ENCODE measurements at places on chromosomes 2 and 18. TPM values are rescaled to one million over a fixed set of nuclear protein-coding genes. Genes with fewer than 3 reads are reported as not detected.

DNA sequence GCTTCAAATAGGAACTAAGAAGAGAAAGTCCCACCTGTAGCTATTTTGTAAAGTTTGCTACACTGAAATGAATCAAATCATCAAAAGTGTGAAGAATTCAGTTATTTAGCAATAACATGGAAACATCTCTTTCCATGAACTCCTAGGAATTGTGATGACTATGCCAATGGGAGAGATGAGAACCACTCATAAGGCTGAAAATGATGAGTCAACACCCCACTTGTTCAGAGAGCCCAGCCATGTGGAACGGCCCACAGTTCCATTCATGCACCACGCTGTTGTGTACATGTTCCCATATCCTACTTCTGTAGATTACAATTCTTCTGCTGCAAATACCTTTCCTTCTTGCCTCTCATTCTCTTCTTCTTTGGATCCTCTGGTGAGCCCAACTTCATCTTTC, 645.5 kb upstream of the ID2 start:
- no peak for DNase-seq

DNA sequence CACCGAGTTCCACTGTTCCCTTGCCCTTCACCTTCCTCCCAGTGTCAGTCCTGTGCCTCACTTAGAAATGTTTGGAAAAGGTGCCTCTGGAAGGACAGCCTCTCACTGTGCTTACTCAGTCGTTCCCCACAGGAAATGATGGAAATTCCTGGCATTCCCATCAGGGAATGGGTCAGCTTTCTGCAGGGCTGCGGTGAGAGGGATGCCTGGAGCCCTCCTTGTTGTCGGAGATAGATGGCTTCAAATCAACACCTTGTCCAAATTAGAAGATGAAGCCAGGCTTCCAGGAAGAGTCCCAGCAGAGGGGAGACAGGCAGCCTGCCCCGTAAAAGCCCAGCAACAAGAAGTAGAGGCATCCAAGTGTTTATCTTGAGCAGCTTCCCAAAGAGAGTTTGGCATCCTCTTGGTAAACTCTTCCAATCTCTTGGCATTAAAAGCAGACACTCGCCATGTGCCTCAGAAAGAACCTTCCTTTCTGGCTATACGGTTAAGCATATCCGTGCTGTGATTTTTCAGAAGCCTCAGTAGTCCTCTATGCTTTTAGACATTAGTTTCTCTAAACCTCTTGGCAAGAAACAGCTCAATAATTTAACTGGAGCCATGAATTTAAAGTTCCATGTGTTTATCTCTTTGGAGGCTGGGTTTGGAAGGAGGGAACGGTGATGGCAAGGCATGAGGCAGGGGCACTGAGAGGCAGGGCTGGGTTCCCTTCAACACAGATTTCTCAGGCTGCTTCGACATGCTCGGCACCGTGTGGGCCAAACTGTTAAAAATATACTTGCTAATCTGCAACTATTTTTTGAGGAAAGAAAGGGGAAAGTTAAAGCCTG, 25.1 kb downstream of the COLEC12 start:
- DNase-seq = no peak

GRCh38 chr2:45943219-45944044, 292.0 kb downstream of the PRKCE start:
- no peak for DNase-seq

DNA sequence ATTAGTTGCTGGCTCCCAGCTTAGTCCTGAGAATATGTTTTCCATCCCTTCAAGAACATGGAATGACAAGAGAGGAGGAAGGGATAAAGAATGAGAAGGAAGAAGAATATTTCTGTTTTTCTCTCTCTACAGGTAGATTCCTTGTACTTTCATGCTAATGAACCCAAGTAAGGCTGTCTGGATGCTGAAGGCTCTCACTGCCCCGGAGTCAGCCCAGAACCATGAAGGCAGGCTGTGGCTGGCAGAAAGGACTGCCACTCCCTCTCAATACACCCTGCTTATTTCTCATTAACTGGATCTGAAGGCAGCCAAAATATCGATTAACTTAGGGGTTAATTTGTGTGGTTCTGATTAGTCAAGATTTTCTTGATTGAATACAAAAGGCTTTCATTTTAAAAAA, 93.1 kb upstream of the NPAS2 start:
- no peak for DNase-seq

GRCh38 chr2:65300761-65301711, 73.4 kb downstream of the ACTR2 start:
- DNase-seq = no peak

GRCh38 chr18:332007-332406, 64.2 kb upstream of the THOC1 start:
- DNase-seq = no peak

DNA sequence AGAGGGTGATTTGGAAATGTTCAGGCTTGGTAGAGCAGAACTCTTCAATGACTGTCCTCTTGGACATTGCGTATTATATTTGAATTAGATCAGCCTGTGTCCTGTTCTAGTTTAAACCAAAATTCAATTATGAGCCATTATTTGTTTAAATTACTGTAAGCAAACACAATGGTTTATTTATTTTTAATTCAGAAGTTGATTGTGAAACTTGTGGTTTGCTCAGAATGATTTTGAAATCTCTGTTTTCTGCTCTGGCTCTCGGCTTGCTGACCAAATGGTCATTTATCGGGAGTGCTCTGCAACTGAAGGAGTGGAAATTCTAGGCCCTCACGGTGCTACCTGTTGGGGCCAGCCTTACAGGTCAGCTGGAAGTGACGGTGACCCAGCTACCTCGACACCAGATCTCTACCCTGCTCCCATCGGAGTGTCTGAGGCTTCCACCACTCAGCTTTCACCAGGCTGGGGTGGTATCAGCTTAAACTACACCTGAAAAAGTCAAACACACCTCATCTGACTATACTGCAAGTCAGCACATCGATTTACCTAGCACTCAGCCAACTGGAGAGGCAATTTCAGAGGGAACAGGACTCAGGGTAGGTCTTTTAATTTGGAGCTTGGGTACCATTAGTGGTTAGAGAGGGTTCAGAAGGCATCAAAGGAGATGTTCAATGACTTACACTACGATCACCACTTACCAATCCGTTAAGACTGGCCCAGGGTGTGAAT, 36.8 kb upstream of the GPD2 start:
- DNase-seq = no peak

DNA sequence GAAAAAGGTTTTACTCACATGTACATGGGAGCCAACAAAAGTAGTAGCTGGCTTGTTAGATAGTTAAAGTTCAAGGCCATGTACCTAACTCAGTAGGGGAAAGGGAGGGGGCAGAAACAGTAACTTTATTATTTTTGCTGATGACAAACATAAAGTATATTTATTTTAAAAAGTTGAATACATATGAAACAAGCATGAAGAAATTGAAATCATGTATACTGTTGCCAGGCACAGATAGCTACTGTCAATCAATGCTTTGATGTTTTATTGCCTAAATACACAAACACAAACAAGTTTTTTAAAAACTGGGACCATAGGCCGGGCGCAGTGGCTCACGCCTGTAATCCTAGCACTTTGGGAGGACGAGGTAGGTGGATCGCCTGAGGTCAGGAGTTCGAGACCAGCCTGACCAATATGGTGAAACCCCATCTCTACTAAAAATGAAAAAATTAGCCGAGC, 7.6 kb upstream of the PSD4 start:
- DNase-seq = no peak

The ASTL gene
- 0.15 TPM for polyA plus RNA-seq

The AFF3 gene
- polyA plus RNA-seq = 19.5 TPM

The MC2R gene
- polyA plus RNA-seq = not detected

The CNDP1 gene
- 1.6 TPM for polyA plus RNA-seq

The AQP12A gene
- polyA plus RNA-seq = not detected

The CHST10 gene
- polyA plus RNA-seq = 23.3 TPM

The ASXL2 gene
- polyA plus RNA-seq = 23.5 TPM

The CCDC138 gene
- polyA plus RNA-seq = 10.7 TPM

Measured in left renal pelvis (tissue), 4 donors.